Hair follicle dermal papilla cell (primary cell): ENCODE measurements at places on chromosomes 2 and 18. TPM values are rescaled to one million over a fixed set of nuclear protein-coding genes. Genes with fewer than 3 reads are reported as not detected.

The LHCGR gene
- total RNA-seq = not detected in 2 replicates

The WNT10A gene
- total RNA-seq = under 0.01 TPM in 1 of 2 replicates, not detected in the other

The CFC1 gene
- not detected in 2 replicates for total RNA-seq

The TMEM178A gene
- 0.24 TPM in 1 of 2 replicates, not detected in the other for total RNA-seq

The FAM124B gene
- 0.24 TPM in 1 of 2 replicates, not detected in the other for total RNA-seq

The AGBL5 gene
- 28.9 and 29.5 TPM in 2 replicates for total RNA-seq

The GNLY gene
- total RNA-seq = not detected in 2 replicates

The TRIM43 gene
- total RNA-seq = not detected in 2 replicates

The GAREM2 gene
- 3.3 and 6.8 TPM in 2 replicates for total RNA-seq

The MC5R gene
- total RNA-seq = 0.16 TPM in 1 of 2 replicates, not detected in the other

The ADD2 gene
- total RNA-seq = 0.32 TPM in 1 of 2 replicates, not detected in the other

The TNFRSF11A gene
- total RNA-seq = 0.12 and 0.16 TPM in 2 replicates

The USP14 gene
- total RNA-seq = 15.4 and 16.4 TPM in 2 replicates

The REEP1 gene
- total RNA-seq = not detected in 2 replicates

The SATB2 gene
- 22.1 and 31.0 TPM in 2 replicates for total RNA-seq

The DSC3 gene
- 0.24 and 1.3 TPM in 2 replicates for total RNA-seq

The STAT4 gene
- 5.6 and 10.1 TPM in 2 replicates for total RNA-seq

The CAPN14 gene
- 0.12 and 0.32 TPM in 2 replicates for total RNA-seq

The TUBB6 gene
- 637 and 687 TPM in 2 replicates for total RNA-seq

The CGREF1 gene
- total RNA-seq = 1.5 and 1.9 TPM in 2 replicates

The FKBP1B gene
- 5.2 TPM in 2 replicates for total RNA-seq

The COL6A3 gene
- total RNA-seq = 4,331 and 7,373 TPM in 2 replicates

The HOXD9 gene
- 8.4 and 8.9 TPM in 2 replicates for total RNA-seq

The CABYR gene
- total RNA-seq = 5.2 and 6.7 TPM in 2 replicates

The VWC2L gene
- under 0.01 TPM in 1 of 2 replicates, not detected in the other for total RNA-seq

The RGPD4 gene
- total RNA-seq = under 0.01 TPM in 1 of 2 replicates, not detected in the other

The SNED1 gene
- 104 and 209 TPM in 2 replicates for total RNA-seq

The IL1R1 gene
- total RNA-seq = 143 and 176 TPM in 2 replicates

The DNER gene
- 0.12 TPM in 1 of 2 replicates, not detected in the other for total RNA-seq

The SPR gene
- total RNA-seq = 14.3 and 17.0 TPM in 2 replicates

The TLX2 gene
- not detected in 2 replicates for total RNA-seq

The RSAD2 gene
- 3.3 and 5.0 TPM in 2 replicates for total RNA-seq

The SH3BP4 gene
- total RNA-seq = 172 and 214 TPM in 2 replicates

The LYG2 gene
- total RNA-seq = not detected in 2 replicates
